ENCODE measurements at places on chromosomes 6 and 20.

GRCh38 chr6:162581988-162582780 lies 145.4 kb downstream of the PRKN start:
- DNase-seq = no peak

- DNase-seq = no peak
These were observed 247.0 kb downstream of the IBTK start for GRCh38 chr6:82000551-82000950.

GRCh38 chr6:108227290-108227689 lies 33.5 kb downstream of the SNX3 start:
- no peak for DNase-seq

DNA sequence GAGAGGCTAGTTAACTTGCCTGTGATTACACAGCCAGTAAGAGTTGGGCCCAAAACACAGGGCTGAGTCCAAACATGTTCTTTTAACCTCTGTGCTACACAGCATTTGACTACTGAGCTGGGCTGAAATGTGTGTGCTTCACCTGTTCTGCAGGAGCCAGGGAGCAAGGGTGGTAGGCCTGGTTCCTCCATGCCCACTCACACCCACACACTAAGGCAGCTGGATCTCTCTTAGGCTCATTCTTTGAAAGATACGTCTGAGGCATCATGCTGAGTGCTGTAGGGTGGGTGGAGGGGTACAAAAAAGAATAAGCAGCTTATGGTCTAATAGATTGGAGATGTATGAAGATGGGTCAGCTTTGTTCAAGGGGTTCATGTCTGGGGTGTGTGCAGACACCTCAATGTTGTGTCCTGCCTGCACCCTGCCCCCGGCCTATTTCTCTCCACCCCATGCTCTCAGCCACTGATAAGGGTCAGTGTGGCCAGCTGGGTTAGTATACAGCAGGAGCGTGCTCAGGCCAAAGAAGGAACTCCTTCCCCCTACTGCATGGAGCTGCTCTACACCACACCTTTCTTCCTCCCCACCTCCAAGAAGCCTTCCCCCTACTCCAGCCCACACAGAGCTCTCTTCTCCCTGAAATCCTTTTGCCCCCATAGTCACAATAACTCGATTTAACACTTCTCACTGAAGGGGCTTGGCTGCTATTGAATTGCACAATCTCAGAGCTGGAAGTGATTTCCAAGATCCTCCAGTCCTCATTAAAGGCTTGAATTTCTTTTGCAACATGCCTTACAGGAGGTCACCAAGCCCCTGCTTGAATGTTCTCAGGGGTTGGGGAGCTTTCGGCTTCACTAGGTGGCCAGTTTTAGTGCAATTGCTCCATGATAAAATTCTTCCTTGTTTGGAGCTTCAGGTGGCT lies 3.4 kb downstream of the PPP2R5D start:
- DNase-seq = no peak

- no peak for DNase-seq
These were observed 63.0 kb downstream of the SLC22A23 start for GRCh38 chr6:3393836-3394202.

DNA sequence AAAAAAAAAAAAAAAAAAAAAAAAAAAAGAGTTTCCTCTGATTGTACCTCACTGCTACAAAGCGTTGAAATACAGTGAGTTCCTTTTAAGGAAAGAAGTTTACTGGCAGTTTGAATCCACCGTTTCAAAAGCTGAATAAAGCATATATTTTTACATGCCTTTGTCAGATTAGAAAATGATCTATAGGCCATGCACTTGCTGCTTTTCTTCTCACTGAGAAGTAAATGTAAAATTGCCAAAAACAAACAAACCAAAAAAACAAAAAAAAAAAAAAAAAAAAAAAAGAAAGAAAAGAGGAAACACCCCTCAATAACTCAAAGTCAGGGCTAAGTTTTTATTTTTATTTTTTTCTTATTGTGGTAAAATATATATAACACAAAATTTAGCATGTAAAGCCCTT lies 81.9 kb downstream of the LYRM4 start:
- DNase-seq = no peak

DNA sequence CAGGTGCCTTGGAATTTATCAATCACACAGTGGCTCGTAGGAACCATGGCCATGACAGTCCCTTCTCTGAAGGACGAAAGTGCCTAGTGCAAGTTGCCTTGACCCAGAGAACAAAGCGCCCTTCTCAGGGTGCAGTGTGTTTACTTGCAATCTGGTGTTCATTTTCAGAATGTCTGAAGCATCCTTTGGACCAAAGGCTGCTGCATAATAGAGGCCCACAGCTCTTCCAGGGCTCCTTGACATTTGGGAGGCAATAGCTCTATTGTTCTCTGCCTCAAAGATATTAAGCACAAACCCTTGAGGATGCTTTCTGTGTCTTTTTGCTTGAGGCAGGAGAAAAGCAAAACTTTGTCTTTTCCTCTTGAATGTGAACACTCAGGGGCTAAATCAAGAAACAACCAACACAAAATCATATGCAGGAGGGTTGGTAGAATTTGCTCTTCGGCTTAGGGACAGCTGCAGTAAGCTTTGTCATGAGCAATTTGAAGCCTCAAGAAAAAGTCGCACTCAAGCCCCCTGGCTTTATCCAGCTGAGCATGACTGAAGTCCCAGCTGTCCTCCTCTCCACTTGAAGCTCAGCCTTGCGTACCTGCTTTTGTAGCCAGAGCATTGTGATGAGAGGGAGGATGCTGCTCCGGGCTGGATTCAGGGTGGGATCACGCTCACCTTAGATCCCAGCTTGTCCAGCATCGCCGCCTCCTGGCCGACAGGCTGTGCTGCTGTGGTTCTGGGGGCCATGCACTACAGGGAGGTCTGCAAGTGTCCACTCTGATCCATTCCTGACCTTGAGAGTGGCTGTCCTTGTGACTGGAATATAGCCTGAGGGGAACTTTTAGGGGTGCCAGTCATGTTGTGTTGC lies 495.4 kb downstream of the CDH26 start:
- no peak for DNase-seq

GRCh38 chr20:32823078-32823477 lies 3.3 kb downstream of the MAPRE1 start:
- DNase-seq = no peak

DNA sequence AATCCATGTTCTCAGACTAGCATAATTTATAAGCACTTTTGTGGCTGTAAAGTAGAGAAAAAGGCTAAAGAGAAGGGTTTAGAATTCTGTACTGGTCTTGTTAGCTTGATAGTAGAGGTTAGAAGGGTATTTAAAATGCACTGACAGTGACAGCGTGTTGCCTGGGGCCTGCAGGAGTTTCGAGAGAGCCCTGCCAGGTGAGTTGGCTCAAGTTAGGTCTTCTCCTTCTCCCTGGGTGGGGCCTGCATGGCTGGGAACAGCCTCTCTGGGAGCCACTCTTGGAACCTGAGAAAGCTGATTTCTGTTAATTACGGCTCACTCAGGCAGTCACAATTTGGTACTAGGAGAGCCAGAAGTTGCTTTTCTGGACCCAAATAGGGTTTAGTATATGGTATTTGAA lies 103.7 kb downstream of the ARID1B start:
- DNase-seq = no peak

- no peak for DNase-seq
These were observed 9.0 kb downstream of the ADA start for GRCh38 chr20:44642203-44643153.

DNA sequence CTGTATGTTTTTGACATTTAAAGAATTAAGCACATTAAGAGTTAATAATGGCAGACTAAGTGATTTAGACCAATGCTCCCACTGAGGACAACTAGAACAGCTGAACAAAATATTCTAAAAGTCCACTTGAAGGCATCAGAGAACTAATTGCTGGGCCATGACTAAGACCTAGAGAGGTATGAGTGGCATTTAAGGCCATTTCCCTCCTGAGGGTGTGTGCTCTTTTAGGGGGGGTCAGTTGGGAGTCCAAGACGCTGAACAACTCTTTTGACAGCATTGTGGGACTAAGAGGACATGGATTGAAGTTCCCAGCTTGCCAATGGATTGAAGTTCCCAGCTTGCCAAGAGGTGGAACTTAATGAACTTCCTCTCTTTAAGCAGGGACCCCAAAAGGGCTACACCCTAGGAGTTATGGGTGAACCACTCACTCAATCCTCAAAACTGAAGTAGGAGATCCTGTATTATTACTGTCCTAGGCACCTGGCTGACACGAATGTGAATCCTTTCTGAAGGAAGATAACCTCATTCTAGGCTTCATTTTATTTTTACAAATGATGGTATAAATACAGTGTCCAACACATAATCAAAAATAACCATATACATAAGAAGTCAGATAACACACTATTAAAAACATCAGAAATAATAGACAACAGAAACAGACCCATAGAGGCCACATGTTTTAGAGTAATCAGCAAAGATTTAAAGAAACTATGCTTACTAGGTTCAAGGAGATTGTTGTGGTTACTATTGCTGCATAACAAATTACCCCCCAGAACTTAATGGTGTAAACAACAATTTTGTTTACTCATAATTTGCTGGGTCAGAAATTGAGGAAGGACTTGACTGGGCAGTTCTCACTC lies 175.1 kb downstream of the VEGFA start:
- DNase-seq = no peak

- DNase-seq = no peak
These were observed 151.6 kb downstream of the SASH1 start for GRCh38 chr6:148494226-148494625.

DNA sequence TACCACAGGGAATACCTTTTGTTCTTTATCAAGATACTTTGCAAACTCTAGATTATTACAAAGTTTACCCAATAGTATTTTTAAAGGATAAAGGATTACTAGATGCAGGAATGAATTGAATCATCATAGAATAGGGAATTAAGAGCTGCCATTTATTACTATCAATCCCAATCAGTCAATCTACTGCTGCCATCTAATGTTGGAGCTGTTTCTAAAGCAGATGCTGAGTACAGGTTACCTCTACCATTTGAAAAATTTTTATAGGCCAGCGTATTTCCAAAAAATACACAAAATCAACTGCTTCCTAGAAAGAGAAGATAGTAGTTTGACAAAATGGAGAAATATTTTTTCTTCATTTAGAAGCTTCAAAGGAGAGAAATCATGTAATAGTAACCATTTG lies 520.4 kb downstream of the ADGRB3 start:
- DNase-seq = no peak

DNA sequence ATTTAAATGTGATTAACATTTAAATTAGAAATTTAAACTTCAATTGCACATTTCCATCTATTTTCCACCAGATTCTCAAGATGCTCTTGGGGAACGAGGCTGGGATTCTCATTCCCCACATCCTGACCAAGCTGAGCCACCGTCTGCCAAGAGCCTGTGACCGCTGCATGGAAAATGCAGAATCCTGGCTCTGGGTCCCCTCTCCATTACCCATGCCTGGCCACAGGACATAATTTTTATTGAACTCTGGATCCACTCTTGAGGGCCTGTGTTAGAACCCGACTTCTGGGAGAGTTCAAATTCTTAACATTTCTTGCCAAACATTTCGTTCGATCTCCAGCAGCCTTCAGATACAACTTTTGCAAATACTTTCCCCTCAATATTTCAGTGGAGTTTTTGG lies 201.6 kb upstream of the SNX9 start:
- DNase-seq = no peak

GRCh38 chr20:6855104-6855503 lies 87.6 kb downstream of the BMP2 start:
- DNase-seq = no peak

Data from stimulated activated CD8-positive, alpha-beta memory T cell treated with anti-CD3 and anti-CD28 coated beads, Interleukin-15, amount 100 ng/mL, for 1 hour (primary cell).